SJSA1 (cell line): ENCODE measurements at places on chromosomes 2 and 18. TPM values are rescaled to one million over a fixed set of nuclear protein-coding genes. Genes with fewer than 3 reads are reported as not detected.

DNA sequence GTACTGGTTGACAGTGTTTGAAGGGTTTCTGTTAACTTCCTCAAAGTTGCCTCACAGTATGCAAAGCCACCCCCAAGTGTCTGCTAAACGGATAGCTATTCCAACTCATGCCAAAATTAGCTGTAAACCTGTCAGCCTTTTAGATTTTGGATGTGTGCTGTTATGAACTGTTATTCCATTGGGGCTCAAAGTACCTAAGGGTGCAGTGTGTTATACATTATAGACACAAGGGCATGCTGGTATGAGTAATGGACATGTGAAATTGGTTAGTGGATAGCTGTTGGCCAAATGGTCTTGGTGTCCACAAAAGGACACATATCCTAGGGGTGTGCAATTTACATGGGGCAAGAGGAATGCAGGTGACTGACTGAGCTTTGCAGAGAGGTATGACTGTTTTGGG lies 33.7 kb upstream of the CCBE1 start:
- no peaks in the 10 kb centered on the region for H3K4me1 ChIP-seq
- no peaks in the 10 kb centered on the region for H3K36me3 ChIP-seq
- no peak overlapping the region for H3K27ac ChIP-seq

DNA sequence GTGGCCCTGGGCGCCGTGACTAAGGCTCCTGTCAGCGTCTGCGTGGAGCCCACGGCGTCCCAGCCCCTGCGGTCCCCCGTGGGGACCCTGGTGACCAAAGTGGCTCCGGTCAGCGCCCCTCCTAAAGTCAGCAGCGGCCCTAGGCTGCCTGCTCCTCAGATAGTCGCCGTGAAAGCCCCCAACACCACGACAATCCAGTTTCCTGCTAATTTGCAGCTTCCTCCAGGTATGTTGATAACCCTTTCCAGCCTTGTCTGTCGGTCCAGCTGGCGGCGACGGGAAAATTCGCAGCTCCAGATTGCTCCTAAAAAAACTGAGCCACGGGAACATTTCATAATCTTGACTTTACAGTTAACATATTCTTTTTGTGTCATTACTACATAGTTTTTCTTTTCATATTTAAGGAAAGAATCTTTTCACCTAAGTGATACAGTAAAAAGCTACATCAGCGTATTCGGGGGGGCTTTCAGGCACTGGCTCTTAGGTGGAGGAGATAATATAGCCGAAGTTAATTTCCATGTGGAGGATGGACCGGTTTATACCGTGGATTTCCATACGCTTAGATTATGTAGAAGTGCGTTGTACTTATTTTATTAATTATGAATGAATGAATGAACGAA lies 916 bp downstream of the TAF4B start:
- no peaks in the 10 kb centered on the region for H3K27me3 ChIP-seq
- H3K36me3 ChIP-seq, result 0 out of 2 replicates have a peak, but pooled peaks cover 3% of the 10 kb centered on the region
- no peak for DNase-seq
- peak overlapping the region; percentile 65 for H3K4me3 ChIP-seq

PLEK gene
- not detected in 2 replicates for total RNA-seq

DNA sequence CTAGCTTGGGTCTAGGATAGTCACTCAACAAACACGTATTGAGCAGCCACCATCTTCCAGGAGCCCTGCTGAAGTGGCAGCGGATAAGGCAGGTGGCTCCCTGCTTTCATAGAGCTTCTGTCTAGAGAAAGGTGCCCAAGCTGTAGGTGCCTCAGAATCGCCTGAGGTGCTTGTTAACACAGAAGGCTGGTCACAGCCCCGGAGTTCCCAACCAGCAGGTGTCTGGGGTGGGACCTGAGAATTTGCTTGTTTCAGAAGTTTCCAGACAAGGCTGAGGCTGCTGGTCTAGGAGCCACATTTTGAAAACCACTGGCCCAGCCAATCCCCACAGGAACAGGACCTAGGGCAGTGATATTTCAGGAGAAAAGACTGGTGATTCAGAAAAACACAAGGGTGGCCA lies 45.3 kb upstream of the SMAD7 start:
- H3K4me1 ChIP-seq, result peaks cover 97% of the 10 kb centered on the region
- H3K36me3 ChIP-seq, result no peaks in the 10 kb centered on the region
- no peaks in the 10 kb centered on the region for H3K27me3 ChIP-seq
- H3K27ac ChIP-seq, result peak overlapping the region; percentile 100
- no peak overlapping the region for H3K4me3 ChIP-seq

DNA sequence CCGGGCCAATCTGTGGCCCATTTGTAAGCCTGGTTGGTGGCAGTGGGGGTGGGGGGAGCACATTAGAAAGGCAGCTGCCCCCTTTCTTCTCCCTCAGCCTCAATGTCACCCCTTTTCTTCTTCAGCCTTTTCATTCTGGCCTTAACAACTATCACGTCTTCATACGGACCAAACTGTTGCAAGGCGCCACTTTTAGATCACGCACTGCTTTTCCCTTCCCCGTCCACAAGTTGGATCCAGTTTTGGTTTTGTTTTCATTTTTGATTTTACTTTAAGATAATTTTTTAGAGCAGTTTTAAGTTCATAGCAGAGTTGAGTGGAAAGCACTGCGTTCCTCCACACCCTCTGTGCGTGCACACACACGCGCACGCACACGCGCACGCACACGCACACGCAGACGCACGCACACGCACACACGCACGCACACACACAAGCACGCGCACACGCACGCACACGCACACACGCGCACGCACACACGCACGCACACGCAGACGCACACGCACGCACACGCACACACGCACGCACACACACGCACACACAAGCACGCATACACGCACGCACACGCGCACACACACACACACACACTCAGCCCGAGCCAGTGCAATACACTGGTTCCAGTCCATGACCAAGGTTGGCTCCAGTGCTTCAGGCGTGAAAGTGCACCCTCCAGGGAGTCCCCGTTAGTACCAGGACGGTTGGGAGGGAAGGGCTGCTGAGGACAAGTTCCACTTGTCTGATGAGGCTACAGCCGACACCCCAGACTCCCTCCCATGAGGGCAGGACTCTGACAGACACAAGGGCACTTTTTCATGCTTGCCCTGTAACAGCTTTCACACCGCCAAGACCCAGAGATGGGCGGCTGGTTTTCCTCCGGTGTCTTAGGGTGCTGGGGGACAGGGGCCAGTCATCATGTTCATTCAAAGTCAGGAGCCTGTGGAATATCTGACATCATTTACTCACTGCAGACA lies 22.4 kb downstream of the FBLN7 start:
- no peak overlapping the region for H3K27ac ChIP-seq
- H3K4me3 ChIP-seq, result no peak overlapping the region
- peaks cover under 1% of the 10 kb centered on the region; the same call in 1 of the 2 replicates for H3K27me3 ChIP-seq
- no peak for DNase-seq

DNA sequence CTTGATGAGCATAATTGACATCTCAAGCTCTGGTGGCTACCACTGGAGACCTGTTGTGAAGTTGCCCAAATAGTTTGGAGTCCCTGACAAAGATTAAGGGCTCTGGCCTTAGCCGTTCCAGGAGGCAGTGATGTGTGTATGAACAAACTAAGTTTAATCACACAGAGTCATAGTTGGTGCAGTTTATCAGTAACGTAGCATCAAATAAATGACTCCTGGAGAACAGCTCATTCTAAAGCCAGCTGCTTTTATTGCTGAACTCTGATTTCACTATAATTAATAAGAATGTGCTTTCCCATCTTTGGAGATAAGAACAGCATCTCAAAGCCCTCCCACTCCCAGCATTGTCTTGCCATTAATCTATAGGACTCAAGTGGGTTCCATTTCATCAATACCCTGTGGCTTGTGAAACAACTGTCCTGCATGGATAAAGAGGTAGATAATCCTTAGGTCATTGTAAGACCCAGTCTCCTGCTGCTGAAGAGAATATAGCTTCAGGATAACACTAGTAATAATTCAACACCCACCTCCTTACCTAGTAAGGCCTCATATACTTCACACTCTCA lies 211.4 kb upstream of the THUMPD2 start:
- H3K27ac ChIP-seq, result no peak overlapping the region
- DNase-seq, result no peak
